ENCODE measurements at places on chromosomes 2 and 18. TPM values are rescaled to one million over a fixed set of nuclear protein-coding genes. Genes with fewer than 3 reads are reported as not detected.

GRCh38 chr2:164560181-164560792 lies 61.0 kb downstream of the GRB14 start:
- DNase-seq: no peak

DNA sequence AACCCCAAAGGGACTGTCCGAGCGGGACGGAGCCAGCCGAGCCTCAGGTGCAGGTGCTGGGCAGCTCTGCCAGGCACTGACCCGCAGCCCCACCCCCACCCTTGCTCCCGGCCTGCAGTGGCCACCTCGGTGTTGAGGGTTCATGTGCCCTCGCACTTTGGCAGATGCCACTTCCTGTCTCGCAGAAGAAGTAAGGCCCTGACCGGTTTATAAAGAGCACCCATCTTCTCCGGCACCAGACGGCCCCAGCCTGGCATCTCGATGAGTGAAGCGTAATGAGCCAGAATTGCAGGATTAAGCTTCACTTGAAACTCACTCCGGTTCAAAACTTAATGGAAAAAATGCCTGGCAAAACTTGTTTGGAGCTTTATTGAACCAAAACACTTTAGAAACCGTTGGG lies 10.9 kb upstream of the NFATC1 start:
- DNase-seq: no peak

- DNase-seq: no peak
Measured at GRCh38 chr2:151336863-151337371, 20.5 kb upstream of the TNFAIP6 start.

DNA sequence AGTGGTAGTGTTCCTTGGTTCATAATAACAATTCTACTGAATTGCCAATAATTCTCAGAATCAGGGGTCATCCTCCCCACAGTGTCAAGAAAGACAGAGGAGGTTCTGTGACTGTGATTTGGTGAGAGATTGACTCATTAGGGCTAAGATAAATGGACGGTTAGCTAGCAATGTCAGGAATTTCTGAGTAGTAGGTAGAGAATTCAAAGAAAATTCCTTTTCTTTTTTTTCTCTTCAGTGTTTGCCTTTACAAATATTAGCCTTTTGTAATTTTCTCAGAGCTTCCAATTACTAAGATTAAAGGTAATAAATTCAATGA lies 16.8 kb upstream of the CRIM1 start:
- DNase-seq: no peak

- DNase-seq: no peak
Measured at GRCh38 chr2:232973011-232973735, 39.9 kb downstream of the NGEF start.

DNA sequence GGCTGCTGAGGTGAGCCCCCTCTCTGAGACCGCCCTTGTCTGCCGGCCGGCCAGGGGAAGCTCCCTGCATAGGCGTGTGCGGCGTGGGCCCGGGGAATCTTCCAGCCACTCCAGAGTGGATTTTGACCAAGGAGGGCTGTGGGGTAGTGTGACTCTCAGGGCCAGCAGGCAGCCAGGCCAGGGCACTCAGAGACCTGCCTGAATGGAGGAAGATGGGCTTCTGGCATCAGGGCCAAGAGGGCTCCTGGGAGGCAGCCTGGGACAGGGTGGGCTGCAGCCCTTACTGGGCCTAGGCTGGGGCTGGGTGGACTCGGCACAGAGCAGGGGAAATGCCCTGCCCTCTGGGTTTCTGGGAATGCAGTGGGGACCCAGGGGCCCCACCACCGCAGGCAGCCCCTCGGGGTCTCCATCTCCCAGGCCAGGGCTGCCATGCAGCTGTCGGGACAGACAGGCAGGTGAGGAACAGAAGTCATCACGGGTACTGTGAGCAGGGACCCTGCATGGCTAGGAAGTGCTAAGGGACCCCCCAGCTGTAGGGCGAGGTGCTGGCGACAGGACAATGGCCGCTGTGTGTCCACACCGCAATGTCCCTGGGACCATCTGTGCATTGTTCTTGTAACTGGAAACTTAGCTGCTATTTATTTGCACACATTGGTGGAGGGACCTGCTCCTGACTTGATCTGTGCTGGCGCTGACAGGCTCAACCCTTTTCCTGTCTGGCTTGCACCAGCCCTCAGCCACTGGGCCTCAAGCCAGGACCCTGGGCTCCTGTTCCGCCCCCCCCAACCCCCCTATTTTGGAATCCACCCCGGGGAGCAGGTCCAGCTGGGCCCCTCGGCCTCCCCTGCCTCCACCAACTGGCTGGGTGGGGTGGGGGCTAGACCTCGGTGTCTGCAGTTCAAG lies 4.1 kb downstream of the PDCD1 start:
- no peak for DNase-seq

- DNase-seq: no peak
Measured at GRCh38 chr2:204023088-204023487, 86.5 kb downstream of the ICOS start.

DNA sequence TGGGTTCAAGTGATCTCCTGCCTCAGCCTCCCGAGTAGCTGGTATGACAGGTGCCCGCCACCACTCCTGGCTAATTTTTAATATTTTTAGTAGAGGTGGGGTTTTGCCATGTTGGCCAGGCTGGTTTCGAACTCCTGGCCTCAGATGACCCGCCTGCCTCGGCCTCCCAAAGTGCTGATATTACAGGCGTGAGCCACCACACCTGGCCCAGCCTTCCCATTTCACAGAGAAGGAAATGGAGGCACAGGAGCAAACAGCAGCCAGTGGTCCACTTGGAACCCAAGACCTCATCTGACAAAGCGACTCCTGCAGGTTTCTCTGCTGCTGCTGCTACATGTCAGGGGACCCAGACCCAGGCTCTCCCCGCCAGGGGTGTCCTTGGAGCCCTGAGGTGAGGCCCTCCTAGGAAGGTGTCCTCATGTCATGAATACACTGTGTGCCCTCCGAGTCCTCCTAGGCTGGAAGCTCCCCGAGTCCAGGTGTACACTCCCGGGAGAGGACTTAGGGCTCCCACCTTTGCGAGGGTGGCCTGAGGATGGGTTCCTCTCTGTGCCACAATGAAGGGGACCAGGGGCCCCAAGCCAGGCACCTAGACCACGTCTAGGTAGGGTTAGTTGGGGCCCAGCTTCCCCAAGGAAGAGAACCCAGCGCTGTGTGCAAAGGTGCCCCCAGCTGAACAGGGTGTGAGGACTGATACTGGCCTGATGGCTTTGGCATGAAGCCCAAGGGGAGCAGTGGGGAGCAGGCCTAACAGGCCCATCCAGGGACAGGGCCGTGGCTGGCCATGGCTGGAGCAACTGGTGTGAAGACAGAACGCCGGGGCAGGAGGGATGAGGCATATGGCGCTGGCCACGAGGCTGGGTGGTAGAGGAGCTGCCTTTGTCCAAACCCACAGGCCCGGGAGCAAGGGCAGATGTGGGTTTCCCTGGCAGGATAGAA lies 56.1 kb downstream of the HS6ST1 start:
- no peak for DNase-seq

GRCh38 chr2:183214680-183215079 lies 90.4 kb downstream of the NUP35 start:
- DNase-seq: no peak

- DNase-seq: peak; percentile 51
Measured at GRCh38 chr18:55779691-55780585, 191.9 kb upstream of the TCF4 start.

DNA sequence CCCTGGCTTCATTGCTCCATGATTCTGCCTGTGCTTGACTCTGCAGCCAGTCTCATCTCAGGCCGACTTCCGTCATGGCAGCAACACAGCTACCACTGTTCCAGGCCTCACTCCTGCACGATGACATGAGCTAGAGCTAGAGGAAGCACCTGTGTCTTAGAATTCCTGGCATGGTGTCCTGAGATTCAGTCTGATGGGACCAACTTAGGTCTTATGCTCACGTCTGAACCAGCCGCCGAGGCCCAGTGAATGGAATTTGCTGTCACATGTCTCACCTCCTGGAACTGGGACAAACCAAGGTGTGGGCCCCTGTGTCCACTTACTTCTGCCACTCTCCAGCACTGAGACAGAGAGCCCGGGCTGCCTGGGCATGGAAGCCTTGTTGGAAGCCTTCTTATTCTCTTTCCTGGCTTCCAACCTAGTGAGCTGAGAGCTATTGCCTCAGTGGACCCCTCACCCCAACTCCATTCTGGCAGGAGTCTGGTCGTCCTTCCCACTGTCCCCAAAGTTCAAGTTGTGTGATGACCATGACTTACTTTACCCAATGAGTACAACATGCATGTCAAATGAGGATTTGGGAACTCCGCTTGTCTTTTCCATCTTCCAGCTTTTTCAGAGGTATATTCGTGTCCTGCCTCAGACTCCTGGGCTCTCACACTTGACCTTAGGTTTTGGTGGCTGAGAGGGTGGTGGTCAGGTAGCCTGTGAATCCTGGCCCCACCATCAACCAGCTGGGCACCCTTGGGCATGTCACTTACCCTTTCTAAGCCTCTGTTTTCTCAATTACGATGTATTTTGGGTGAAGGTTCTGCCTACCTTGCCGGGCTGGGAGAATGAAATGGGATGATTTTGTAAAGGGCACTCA lies 39.1 kb upstream of the HS6ST1 start:
- DNase-seq: no peak

DNA sequence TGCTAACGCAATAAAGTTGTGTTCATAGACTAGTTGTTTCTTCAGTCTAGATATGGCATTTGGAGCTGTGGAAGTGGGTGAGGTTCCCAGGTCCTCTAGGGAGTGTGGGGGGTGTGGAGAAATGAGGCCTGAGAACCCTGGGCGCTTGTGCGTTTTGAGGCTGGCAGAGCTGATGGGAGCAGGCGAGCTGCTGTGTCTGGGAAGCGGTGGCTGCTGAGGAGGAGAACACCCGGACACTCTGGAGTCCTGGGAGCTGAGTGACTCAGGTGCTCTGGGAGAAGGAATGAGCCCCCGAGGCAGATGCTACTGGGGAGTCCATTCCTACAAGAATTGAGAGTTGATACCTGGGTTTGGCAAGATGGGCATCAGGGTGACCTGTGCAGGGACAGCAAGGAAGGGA lies 67.5 kb downstream of the LPIN1 start:
- no peak for DNase-seq

DNA sequence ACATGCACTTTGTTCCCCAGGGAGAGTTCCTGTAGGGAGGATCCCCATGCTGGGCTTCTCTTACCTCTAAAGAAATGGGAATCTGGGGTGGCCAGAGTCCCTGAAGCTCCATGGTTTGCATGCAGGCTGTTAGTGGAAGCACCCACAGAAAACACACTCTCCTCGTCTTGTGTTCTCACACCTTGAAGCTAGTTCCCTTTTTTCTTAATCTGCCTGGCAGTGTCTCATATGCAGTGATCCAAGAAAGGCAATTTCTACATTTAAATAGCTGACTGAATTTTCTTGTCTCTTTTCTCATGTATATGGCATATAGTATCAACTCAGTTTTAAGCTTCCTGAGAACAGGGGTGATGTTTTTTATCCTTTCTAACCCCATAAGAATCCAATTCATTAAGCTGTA lies 65.0 kb downstream of the LINC00305 start:
- no peak for DNase-seq

DNA sequence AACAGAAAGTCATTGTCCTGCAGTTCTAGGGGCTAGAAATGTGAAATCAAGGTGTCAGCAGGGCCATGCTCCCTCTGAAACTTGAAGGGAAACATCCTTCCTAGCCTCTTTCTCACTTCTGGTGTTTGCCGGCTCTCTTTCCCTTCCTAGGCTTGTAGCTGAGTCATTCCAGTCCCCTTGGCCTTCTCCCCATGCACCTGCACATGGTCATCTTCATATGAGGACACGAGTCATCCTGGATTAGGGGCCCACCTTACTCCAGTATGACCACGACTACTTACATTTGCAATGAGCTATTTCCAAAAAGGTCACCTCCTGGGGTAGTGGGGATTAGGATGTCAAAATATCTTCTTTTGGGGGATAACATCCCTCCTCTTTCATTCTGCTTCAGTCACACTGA lies 168.5 kb upstream of the CXCR4 start:
- DNase-seq: no peak

GRCh38 chr2:237205561-237205971 lies 119.9 kb downstream of the COPS8 start:
- DNase-seq: no peak

- no peak for DNase-seq
Measured at GRCh38 chr2:47218066-47218581, 63.0 kb upstream of the STPG4 start.

The TMEM17 gene
- 1.2 TPM for total RNA-seq

The SLC5A7 gene
- total RNA-seq: not detected

The SERPINB13 gene
- total RNA-seq: not detected

The IL36RN gene
- total RNA-seq: not detected

The GALR1 gene
- 0.07 TPM for total RNA-seq

The LIMS4 gene
- total RNA-seq: 1.1 TPM
